ENCODE measurements at places on chromosomes 6 and 20. TPM values are rescaled to one million over a fixed set of nuclear protein-coding genes. Genes with fewer than 3 reads are reported as not detected.
A peak's percentile ranks its signal among the peaks of the same experiment; 100 is the strongest.

The TP53INP2 gene
- polyA plus RNA-seq: 4.5 TPM

The HLA-DRB1 gene
- polyA plus RNA-seq: 26.0 TPM

The CHMP4B gene
- 37.2 TPM for polyA plus RNA-seq

The POPDC3 gene
- not detected for polyA plus RNA-seq

The CLIC5 gene
- polyA plus RNA-seq: 0.09 TPM

The SIRPB1 gene
- polyA plus RNA-seq: 0.47 TPM

The TRIM15 gene
- 1.6 TPM for polyA plus RNA-seq

The ADISSP gene
- 10.8 TPM for polyA plus RNA-seq

The ZSCAN31 gene
- 3.3 TPM for polyA plus RNA-seq

The PSMB9 gene
- polyA plus RNA-seq: 31.6 TPM

The GNAS-AS1 gene
- not detected for polyA plus RNA-seq

The GUCA1A gene
- polyA plus RNA-seq: not detected

DNA sequence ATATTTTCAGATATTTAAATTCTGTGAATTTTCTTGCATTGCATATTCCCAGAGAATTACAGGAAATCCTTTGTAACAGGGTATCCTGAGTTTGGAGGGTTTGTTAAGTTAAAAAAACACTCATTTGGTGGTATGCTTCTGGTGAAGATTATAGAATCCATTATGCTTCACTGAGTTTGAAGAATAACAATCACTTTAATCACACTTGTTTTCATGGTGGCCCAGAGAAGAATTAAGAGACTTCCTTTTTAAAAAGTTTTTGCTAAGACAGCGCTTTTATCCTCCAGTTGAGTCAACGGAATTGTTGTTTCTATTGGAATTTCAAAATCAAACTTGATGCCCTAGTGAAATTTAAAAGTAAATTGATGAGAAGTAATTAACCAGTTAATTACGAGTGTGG is 17.4 kb downstream of the PLEKHG1 start:
- H3K4me1 ChIP-seq: peaks cover 12% of the 10 kb centered on the region
- H3K4me3 ChIP-seq: no peak overlapping the region
- DNase-seq: no peak
- no peaks in the 10 kb centered on the region for H3K27me3 ChIP-seq

DNA sequence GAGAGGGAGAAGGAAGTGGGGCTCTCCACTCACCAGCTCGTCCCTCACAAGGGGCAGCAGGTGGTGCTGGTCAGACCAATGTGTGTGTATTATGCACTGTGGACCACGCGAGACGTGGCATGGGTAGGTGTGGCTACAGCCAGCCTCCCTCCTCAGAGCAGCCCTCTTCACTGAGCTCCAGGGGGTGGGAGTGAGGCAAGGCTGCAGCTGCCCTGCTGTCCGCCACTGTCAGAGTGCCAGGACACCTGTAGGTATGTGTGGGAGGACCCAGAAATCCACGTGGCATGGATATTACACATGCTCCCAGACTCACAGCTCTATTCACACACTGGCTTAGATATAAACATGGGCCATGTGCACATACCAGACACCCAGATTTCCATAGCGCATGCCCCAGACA is 90.3 kb downstream of the VEGFA start:
- no peaks in the 10 kb centered on the region for H3K36me3 ChIP-seq
- peaks cover 3% of the 10 kb centered on the region for H3K4me1 ChIP-seq
- no peaks in the 10 kb centered on the region for H3K27me3 ChIP-seq
- H3K4me3 ChIP-seq: no peak overlapping the region
- no peak overlapping the region for H3K27ac ChIP-seq
- DNase-seq: no peak

- H3K4me1 ChIP-seq: no peaks in the 10 kb centered on the region
- no peak overlapping the region for H3K27ac ChIP-seq
- H3K4me3 ChIP-seq: no peak overlapping the region
Observed at GRCh38 chr6:74602206-74602605, 603.6 kb downstream of the COL12A1 start.

DNA sequence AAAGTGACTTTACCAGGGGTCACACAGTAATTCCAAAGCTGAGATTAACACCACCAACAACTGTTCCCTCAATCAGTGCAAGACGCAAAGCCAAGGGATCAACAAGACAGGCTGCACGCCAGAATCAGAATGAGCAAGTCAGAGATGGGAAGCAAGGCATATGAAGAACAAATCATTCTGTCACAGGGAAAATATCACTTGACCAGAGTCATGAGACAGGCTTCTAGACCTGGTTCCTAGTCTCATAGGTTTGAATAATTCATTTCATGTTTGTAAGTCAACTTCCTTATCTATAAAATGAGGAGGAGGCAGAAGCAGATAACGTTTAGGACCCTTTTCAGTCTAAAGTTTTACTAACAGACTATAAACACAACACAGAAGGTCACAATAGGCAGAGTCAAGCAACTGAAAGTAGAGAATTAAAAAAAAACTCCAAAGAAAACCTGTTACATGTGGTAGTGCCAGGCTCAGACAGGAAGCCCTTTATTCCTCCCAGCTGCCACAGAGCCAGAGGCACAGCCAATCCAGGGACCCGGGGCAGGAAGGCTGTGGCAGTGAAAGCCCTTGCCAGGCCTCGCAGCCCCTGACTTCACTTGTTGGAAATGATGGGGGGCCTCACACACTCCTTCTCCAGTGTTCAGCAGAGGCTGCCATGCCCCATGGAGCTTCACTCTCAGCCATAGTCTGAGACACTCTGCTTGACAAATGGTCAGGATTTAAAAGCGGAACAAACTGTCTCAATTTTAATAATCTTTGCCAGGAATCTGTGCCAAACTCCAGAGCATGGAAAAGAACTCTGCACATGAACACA is 29.2 kb upstream of the DST start:
- peak overlapping the region; percentile 55 for H3K27ac ChIP-seq
- no peak for DNase-seq
- no peak overlapping the region for H3K4me3 ChIP-seq
- no peaks in the 10 kb centered on the region for H3K27me3 ChIP-seq

DNA sequence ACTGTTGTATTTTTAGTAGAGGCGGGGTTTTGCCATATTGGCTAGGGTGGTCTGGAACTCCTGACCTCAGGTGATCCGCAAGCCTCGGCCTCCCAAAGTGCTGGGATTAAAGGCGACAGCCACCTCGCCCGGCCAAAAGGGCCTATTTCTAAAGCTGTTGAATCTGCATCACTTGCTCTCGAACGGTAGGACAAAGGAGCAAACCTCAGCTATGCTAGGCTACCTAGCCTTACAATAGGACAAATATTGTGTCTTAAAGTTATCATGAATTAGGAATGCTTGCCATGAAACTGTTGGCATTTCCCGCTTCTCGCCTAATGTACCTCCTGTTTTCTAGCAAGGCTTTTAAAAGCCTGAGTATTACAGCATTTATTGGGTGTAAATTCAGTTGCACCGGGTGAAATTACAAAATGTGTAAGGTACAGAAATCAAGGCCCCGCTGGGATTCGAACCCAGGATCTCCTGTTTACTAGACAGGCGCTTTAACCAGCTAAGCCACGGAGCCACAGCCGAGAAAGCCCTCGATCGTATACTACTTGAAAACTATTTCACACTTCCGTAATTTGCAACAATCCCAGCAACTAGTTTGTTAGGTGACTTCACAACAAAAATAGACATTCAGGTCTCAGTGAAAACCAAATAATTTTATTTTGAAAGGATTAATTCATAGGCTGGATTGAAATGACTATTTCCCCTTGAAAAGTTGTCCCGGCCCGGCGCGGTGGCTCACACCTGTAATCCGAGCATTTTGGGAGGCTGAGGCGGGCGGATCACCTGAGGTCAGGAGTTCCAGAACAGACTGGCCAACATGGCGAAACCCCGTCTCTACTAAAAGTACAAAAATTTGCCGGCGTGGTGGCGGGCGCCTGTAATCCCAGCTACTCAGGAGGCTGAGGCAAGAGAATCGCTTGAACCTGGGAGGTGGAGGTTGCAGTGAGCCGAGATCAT is 211.6 kb upstream of the ZNF184 start:
- no peak for DNase-seq
- H3K27me3 ChIP-seq: peaks cover 23% of the 10 kb centered on the region
- H3K27ac ChIP-seq: no peak overlapping the region
- H3K4me3 ChIP-seq: no peak overlapping the region
- no peaks in the 10 kb centered on the region for H3K36me3 ChIP-seq

GRCh38 chr6:46628498-46628897 is 24.1 kb downstream of the CYP39A1 start:
- no peak overlapping the region for H3K4me3 ChIP-seq
- peaks cover 17% of the 10 kb centered on the region for H3K4me1 ChIP-seq

DNA sequence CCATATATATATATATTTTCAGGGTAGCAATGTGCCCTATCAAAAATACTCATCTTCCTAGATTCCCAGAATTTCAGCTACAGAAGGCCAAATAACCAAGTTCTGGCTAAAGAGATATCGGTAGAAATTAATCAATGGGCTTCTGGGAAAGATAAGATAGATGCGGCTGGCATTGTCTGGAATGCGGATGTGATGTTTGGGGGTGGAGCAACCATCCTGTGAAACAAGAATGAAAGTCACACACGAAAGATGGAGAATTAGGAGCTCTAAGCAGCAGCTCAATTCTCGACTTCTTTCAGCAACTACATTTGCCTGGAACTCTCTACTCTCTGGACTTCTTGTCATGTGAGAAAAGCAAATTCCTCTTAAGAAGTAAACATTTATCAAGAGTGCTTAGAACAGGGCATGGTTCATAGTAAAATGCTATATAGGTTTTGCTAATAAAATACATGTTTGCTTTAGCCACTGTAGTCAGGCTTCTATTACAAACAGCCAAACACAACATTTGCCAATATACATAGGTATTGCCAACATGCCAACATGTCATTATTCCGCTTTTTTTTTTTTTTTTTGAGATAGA is 90.8 kb downstream of the CLIC5 start:
- DNase-seq: no peak
- no peak overlapping the region for H3K27ac ChIP-seq
- no peaks in the 10 kb centered on the region for H3K36me3 ChIP-seq
- no peak overlapping the region for H3K4me3 ChIP-seq

DNA sequence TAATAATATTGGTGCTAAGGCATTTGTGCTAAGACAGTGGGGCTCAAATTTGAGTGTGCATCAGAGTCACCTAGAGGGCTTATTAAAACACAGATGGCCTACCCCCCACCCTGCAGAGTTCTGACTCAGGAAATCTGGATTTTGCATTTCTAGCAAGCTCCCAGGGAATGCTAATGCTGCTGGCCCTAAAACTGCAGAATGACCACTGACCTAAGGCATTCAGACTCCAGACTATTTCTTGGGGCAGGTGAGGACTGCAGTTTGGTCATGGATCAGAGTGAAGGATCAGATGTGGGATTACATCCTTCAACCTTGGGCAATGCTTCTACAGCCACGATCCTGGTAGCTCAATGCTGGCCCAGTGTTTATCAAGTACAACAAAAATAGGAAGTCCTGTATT is 610.1 kb upstream of the FLRT3 start:
- no peak overlapping the region for H3K27ac ChIP-seq
- no peak overlapping the region for H3K4me3 ChIP-seq
- H3K36me3 ChIP-seq: no peaks in the 10 kb centered on the region
- H3K27me3 ChIP-seq: no peaks in the 10 kb centered on the region
- no peak for DNase-seq

DNA sequence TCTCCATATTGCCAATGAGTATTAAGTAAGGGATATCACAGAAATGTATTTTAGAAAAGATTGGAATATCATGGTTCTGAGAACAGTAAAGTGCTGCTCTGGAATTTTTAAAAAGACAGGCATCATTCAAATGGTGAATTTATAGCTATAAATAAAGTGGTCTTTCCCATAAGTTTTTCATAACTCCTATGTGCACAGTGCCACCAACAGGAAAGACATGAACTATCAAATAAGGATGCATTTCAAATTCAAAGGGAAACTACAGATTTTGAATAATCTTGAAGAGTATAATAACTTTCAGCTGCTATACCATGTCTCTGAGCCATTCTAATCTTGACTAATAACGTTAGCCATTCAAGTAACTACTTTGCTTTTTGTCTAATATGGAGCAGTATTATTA is 456.8 kb upstream of the GJE1 start:
- no peaks in the 10 kb centered on the region for H3K4me1 ChIP-seq
- no peaks in the 10 kb centered on the region for H3K36me3 ChIP-seq
- H3K27me3 ChIP-seq: no peaks in the 10 kb centered on the region
- no peak overlapping the region for H3K27ac ChIP-seq

- no peaks in the 10 kb centered on the region for H3K36me3 ChIP-seq
- no peak overlapping the region for H3K27ac ChIP-seq
- H3K4me1 ChIP-seq: no peaks in the 10 kb centered on the region
- H3K27me3 ChIP-seq: no peaks in the 10 kb centered on the region
Observed at GRCh38 chr6:90173262-90173925, 123.2 kb downstream of the BACH2 start.

DNA sequence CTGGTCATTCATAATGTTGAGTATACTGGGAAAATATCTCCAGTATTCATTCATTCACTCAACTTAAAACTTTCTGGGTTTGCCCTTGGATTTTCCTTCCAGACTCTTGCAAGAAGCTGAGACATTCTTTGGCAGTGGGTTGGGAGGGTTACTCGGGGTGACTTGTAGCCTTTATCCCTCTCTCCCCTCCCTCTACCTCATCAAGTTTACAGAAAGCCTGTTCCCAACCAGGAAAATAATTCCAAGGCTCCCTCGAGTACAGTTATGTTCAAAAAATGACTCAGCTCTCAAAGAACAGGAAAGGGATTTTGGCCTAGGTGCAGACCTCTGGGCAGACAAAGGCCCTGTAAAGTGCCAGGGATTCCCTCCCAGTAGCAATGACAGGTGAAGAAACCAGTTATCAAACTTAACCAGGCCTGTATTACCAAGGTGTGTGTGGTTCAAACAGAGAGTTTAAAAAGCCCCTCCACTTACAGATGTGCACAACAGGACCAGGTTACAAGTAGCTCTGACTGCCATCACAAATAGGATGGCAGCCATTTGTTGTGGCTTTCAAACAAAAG is 22.2 kb downstream of the FKBP1A start:
- H3K27me3 ChIP-seq: no peaks in the 10 kb centered on the region
- no peak for DNase-seq
- peaks cover 5% of the 10 kb centered on the region for H3K36me3 ChIP-seq

DNA sequence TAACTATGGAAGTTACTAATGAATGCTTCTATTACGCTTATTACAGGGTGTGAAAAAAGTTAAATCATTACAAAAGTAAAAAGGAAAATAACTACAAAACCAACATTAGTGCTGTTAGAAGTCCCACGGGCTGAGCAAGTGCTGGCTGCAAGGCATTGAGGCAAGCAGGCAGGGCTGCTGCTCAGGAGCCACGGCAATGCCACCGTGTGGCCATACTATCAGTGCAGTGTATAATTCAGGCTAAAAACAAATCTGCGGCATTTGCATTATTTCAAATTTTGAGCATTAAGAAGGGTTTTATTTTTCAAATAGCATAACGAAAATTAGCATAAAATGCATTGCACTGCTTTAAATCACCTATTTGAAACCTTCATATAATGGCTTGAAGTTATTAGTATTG is 17.1 kb downstream of the IFNGR1 start:
- H3K36me3 ChIP-seq: peaks cover 59% of the 10 kb centered on the region
- DNase-seq: no peak
- H3K27me3 ChIP-seq: no peaks in the 10 kb centered on the region
- H3K27ac ChIP-seq: no peak overlapping the region
- H3K4me3 ChIP-seq: no peak overlapping the region
- no peaks in the 10 kb centered on the region for H3K4me1 ChIP-seq
